NAMALWA (cell line): ENCODE measurements at places on chromosomes 7 and 10.

DNA sequence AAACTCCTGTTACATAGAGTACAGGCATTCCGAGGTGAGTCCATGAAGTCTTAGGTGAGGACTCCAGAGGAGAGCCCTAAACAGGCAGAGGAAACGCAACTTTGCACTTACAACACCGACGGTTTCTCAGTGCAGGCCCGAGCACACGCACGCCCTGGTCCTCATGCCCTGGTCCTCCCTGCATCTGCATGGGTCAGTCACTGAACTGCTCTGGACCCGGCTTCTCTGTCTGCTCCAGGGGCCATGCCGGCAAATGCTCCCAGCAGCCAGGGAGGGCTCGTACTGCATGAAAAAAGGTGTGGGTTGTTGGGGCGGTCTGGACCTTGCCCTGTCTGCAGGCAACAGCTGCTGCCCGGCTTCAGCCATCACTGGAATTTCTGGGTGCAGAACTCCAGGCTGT is 317.3 kb upstream of the SHH start:
- no peak for DNase-seq

DNA sequence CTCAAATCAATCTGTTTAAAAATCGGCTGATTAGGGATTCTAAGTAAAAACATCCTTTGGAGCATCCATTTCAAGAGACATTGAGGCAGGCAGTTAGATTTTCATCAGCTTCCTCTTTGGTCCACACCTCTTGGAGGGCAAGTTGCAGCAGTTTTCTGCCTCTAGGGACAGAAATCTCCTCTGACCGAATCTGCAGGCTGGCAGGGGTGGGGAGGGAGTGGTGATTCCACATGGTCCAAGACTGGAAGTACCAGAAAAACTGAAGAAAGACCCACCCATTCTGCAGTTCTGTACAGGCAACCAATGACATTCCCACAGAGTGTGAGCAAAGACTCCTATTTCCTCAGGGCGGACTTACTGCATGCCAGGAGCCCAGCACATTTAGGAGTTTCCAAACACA is 29.0 kb downstream of the FGFBP3 start:
- DNase-seq = no peak

DNA sequence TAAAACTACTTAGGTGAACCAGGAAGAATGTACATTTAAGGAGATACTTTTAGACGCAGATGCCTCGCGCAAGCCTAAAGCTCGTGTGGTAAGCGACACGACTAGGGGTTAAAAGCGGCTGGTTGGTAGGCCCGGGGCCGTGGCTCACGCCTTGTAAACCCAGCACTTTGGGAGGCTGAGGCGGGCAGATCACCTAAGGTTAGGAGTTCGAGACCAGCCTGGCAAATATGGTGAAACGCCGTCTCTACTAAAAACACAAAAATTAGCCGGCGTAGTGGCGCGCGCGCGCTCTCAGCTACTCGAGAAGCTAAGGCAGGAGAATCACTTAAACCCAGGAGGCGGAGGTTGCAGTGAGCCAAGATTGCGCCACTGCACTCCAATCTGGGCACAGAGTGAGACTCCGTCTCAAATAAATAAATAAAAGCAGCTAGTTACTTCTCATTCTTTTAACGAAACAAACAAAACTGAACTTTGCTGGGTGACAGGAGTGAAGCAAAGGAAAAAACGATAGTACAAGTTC is 879 bp downstream of the NUDT5 start:
- DNase-seq = peak; percentile 43

DNA sequence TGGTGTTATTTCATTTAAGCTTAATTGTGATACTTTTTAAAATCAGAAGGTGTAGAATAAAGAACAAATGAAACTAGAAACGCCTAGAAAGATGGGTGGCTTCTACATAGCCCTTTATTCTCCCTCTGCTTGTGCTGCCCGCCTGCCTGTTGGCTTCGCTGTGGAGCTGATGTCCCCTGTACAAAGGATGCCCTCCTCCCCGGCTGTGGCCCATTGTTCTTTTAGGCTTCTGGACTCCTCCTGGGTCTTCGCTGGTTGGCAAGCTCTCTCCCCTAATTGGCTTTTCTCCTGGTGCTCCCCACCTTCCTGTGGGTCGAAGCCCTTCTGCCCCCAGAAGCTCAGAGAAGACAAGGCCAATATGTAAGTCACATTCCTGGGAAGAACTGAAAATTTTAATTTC is 98.2 kb downstream of the FANK1 start:
- no peak for DNase-seq

DNA sequence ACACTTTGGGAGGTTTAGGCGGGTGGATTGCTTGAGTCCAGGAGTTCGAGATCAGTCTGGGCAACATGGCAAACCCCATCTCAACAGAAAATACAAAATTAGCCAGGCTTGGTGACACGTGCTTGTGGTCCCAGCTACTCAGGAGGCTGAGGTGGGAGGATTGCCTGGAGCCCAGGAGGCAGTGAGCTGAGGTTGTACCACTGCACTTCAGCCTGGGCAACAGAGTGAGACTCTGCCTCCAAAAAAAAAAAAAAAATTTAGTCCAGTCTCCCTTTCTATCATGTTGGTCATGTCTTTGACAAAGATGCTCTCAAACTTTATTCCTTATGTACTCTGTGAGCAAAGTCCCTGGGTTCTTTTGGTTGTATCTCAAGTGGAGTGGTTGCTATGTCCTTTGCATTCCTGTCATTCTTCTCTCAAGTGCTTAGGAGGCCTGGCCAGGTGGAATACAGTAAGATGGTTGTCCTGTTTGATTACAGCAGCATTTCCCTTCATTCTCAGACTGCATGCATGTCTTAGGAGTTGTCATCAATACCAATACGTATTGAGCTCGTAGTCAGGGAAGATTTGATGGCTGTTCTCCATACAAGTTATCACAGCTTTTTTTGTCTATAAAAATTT is 85.7 kb downstream of the MMRN2 start:
- no peak for DNase-seq
